ENCODE measurements at places on chromosomes 12 and 14.

- DNase-seq: peak; percentile 19
Measured at GRCh38 chr12:89840162-89840922, 131.7 kb upstream of the ATP2B1 start.

DNA sequence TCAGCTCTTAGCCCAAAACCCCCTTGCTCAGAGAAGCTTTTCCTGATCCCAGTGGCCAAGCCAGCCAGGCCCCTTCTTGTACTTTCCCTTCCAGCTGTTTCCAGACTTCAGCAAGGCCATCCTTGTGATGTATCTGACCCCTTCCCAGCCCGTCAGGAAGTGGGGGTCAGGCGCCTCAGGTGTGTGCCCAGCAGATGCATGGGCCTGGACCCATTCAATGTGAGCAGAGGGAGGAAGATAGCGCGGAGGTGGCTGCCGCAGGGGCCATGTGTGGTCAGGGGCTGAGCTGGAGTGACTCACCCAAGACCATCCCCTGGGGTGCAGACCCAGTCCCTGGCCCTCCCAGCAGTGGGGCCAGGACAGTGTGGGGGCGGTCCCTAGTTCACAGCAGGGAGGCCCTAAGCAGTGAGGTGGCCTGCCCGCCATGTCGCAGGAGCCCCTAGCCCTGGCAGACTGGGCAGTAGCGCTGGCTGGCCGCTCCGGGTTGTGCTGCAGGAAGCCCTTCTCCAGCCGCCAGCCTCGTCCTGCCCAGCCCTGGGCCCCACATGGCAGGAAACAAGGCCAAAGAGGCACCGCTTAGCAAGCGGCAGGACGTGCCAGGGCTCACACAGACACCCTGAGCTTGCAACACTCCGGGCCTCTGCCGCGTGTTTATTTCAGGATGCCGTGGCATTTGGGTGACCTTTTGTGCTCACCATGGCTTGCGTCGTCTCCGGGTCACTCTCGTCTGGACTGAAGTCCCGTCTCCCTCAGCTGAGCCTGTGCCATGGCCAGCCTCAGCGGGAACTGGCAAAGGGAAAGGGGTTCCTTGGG, 12.0 kb downstream of the ADSS1 start:
- DNase-seq: no peak

- DNase-seq: peak; percentile 56
Measured at GRCh38 chr12:79635676-79636075, 55.1 kb downstream of the PAWR start.

GRCh38 chr12:9692909-9693308, 23.4 kb downstream of the CLEC2D start:
- peak; percentile 50 for DNase-seq

DNA sequence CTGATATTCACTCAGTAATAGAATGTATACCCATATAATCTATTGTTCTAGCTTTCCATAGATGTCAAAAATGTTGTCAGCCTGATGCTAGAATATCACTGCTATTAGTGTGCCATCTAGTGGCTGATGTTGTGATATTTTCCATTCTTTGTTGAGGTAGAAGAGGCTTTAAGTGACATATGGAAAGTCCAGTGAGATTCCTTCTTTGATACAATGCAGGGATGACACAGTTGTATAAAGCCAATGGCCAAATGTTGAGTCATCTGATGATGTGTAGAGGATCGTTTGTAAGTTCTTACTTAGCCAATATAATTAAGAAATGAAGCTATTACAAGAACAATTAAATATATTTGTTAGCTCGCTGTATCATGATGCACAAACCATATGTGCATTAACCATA, 58.1 kb upstream of the PCED1B start:
- DNase-seq: peak; percentile 95

DNA sequence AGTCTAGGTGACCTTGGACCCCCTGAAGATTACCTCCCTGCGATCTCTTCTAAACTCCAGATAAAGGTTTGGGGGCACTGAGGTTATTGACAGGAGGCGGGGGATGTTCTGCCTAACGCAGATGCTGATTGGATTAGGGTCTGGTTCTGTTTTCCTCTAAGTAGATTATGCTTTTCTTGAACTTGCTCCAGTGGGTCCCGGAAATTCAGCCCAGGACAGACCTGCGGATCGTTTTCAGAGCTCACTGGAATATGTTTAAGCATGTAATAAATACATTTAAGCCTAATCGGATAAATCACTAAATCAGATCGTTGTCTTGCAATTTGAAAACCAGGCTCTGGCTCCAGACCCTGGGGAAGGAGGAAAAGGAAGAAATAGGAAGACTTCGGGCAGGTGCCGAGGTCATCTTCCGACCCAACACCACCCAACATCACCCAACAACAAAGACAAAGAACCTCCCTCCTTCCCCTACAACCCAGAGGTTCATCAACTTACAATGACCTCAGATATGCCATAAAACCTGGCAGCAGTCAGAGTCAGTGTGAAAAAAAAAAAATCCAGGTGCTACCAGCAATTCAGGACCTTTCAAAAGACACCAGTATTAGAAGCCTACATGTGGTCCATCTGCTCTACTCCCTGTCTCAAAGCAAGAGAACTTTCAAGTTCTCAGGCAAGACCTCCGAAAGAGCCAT, 148.4 kb downstream of the KSR2 start:
- DNase-seq: no peak

DNA sequence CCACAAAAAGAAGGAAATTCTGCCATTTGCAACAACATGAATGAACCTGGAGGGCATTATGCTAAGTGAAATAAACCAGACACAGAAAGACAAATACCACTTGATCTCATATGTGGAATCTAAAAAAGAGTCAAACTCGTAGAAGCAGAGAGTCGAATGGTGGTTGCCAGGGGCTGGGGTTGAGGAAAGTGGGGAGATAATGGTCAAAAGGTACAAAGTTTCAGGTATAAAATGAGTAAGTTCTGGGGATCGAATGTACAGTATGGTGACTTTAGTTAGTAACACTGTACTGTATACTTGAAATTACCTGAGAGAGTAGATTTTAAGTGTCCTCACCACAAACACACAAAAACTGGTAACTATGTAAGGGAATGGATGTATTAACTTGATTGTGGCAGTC, 129.4 kb downstream of the PPM1H start:
- DNase-seq: no peak

- DNase-seq: peak; percentile 17
Measured at GRCh38 chr12:38907201-38907923, 2.0 kb upstream of the CPNE8 start.

DNA sequence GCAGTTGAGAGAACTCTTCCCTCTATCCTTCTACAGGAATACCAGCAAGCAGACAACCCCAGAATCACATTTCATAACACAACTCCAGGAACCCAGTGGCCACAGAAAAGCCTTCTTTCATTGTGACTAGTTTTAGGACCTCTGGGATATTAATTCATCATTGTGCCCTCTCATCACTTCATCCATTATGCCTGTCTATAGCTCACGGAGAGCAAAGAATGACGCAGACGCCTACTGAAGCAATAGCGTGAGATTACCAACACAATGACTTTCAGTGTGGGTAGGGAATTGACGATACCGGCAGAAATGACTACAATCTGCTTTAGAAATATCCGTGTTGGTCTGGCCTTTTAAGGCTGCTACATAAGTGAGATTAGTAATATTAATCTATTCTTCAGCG, 158.1 kb upstream of the FOXG1 start:
- peak; percentile 10 for DNase-seq

- DNase-seq: no peak
Measured at GRCh38 chr12:28859551-28859950, 289.5 kb upstream of the FAR2 start.

DNA sequence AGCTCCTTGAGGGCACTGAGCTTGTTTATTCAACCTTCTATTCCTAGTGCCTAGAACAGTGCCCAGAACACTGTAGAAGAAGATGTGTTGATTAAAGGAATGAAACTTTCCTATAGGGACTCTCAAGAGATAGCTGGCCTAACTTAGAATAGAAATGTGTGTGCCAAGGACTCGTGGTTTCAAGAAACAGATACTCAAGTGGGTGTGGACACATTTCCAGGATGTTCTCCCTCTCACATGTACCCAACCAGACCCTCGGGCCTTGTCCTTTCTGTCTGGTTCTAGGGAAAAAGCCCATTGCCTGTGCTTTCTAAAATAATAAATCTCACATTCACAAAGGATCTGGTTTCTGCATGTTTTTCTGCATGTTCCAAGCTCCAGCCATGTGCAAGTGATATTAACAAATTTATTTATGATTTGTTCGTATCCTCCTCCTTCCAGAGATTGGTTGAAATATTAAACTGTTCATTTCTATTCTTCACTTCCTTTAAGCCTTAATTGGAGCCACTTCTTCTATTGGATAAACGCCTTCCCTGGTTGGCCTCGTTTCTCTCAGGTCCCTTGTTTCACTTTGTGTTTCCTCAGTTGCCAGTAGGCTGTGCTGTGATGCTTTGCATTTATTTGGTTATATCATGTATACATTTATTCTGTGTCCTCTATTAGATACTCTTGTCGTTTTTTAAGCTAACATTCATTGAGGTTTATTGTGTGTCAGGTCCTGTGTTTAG, 89.8 kb downstream of the CRADD start:
- DNase-seq: peak; percentile 86

GRCh38 chr12:16046266-16046665, 135.1 kb downstream of the DERA start:
- no peak for DNase-seq

GRCh38 chr12:4780641-4781611, 60.7 kb downstream of the GALNT8 start:
- DNase-seq: no peak

GRCh38 chr12:96502949-96503532, 13.7 kb downstream of the CFAP54 start:
- no peak for DNase-seq

DNA sequence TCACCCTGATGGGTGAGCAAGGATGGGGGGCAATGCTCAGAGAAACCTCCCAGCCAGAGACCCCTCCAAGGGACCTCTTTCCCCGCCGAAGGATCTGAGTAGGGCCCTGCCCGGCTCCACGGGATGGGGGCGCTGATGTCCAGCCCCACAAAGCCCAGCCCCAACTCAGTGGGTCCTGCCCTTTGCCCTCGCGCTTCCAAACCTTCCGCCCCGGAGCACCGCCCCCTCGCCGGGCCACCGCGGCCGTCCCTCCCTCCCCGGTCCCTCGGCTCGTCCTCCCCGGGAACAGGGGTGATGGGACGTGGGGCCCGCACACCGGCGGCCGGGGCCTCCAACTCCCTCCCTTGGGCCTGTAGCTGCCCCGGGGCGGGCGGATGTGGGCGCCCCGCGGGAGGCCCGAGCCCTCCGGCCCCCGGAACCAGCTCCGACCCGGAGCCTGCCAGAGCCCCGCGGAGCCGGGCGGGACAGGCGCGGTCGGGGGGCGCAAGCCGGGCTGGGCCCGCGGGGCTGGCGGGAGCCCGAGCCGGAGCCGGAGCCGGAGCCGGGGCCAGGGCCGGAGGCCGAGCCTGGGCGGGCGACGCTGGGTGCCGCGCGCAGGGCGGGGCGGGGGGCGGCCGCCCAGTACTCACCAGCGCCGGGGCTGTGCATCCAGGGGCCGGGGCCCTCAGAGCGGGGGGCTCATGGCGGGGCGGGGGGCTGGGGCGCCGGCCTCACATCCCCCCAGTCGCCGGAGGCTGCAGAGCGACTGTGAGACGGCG, 386 bp downstream of the HDAC7 start:
- no peak for DNase-seq

DNA sequence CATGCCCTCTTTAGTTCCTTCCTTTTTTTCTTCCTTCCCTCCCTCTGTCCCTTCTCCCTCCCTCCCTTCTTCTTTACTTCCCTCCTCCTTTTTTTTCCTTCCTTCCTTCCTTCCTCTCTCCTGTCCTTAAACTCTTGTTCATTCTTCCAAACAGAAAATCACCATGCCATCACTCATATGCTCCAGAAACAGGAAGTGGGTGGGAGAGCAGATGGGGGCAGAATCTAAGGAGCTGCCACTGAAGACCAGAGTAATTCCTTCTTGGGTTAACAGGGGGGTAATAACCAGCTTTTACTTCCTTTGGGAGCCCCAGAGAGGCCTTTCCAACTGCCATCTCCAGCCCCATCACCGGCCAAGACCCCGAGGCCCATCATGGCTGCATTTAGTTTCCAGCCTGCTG, 51.2 kb downstream of the SVOP start:
- no peak for DNase-seq

DNA sequence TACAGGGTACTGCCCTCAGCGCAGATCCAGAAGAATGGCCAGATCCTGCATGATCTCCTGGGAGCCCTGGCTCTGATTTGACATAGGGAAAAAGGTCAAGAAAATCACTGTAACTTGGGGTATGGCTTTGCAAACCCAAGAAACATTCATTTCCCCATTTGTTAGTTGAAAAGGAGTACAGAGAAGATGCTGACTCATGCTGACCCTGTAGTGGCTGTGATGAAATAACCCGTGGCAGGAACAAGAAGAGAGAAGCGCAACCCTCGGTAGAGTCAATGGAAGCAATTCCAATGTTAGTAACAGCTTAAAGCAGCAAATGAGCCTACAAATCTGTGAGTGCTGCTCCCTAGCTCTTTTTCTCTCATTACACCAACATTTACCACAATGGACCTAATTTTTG, 281.6 kb upstream of the NPAS3 start:
- DNase-seq: peak; percentile 92

DNA sequence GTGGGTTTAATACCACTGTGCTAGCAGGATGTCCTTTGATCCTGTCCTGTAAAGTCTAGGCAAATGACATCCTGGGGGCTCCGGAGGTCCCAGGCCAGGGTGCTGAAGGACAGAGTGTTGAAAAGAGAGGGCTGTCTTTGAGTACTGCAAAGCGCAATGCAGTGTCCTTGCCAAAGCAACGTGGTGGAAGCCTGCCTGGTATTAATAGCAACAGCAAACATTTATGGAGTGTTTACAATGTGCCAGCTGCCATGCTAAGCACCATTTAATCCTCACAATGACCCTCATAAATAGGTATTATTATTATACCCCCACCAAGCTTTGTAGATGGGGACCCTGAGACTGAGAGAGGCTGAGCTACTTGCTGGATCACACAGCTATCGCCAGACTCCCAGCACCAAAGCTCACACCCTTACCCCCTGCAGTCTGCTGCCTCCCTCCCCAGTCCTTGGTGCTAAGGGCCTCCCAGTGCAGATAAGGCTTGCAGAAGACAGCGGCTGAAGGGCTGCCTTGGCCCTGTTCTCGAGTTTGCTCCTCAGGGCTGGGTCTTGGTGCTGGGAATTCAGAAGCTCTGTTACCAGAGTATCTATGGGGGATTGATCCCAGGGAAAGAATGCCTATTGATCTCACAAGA, 427.7 kb downstream of the FUT8 start:
- DNase-seq: no peak

DNA sequence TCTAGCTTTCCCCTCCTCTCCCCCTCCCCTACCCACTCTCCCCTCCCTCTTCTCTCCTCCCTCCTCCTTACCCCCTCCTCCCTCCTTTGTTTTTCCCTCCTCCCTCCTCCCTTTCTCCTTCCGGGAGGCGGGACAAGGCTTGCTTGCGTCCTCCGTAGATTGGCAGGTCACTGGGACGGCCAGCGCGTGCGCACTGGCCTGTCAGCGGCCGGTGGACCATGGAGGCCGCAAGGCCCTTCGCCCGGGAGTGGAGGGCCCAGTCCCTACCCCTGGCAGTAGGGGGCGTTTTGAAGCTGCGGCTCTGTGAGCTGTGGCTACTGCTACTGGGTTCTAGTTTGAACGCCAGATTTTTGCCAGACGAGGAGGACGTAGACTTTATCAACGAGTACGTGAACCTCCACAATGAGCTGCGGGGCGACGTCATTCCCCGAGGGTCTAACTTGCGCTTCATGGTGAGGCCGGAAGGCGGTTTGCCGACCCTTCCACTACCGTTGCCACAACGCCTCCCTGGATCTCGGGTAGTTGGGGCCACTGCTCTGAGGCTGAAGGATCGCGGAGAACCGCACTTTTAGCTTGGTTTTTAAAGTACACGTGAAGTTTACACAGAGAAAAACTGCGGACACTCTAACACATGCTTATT, at the start of gene GLIPR1L2:
GLIPR1L2 (plus strand) TSS at position 191 of the 640 bp plus-strand sequence; CDS start at position 219, 28 bp downstream.
- DNase-seq: peak; percentile 97

GRCh38 chr14:75059642-75060041, 4.2 kb downstream of the ACYP1 start:
- DNase-seq: no peak

- DNase-seq: no peak
Measured at GRCh38 chr12:59627582-59627981, 31.8 kb downstream of the SLC16A7 start.
